Stimulated activated naive CD4-positive, alpha-beta T cell treated with Interleukin-2 at 50 U/mL for 16 hours (primary cell): ENCODE measurements at places on chromosomes 16 and 17.
A peak's percentile ranks its signal among the peaks of the same experiment; 100 is the strongest.

GRCh38 chr17:80474231-80474960 lies 2.0 kb downstream of the NPTX1 start:
- no peak for DNase-seq

DNA sequence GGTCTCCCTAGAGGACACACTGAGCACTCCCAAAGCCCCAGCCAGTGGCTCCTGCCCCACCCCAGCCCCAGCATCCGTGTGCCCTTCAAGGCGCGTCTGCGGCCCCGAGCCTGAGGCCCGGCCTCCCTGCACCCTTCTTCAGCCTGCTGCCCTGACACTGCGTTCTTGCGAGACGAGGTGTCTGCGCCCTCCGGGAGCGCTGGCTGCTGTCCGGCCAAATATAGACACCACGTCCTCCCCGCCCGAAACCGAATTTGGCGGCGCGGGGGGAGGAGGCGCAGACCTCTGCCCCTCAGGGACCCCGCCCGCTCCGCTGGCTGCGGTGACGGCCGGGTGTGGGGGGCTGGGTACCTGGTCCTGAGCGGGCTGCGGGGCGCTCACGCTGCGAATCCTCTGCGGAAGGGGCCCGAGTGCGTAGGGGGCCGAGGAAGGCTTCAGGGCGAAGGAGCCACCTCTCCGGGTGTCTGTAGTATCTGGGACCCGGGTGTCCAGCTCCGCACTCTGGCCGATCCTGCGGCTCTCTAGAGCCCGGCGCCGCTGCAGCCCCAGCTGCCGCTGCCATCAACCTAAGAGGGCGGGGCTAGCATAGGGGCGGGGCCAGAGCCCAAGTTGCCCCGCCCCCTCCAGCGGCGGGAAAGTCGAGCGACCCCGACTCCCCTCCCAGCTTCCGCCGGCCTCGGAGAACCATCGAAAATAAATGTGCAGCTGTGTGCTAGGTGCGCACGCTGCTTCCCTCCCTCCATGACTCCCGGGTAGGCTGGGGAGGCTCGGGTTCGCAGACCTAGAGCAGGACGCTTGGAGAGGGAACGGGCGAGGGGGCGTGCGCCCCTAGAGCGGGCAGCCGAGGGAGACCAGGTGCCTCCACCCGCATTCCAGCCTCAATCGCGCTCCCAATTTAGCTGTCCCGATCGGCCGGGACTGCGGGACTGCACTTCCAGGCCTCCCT lies at the start of gene CORO6:
CORO6 (minus strand) TSS at position 576 of the 946 bp plus-strand sequence. CDS start 1,491 bp downstream, outside the sequence.
- peak; percentile 38 for DNase-seq

DNA sequence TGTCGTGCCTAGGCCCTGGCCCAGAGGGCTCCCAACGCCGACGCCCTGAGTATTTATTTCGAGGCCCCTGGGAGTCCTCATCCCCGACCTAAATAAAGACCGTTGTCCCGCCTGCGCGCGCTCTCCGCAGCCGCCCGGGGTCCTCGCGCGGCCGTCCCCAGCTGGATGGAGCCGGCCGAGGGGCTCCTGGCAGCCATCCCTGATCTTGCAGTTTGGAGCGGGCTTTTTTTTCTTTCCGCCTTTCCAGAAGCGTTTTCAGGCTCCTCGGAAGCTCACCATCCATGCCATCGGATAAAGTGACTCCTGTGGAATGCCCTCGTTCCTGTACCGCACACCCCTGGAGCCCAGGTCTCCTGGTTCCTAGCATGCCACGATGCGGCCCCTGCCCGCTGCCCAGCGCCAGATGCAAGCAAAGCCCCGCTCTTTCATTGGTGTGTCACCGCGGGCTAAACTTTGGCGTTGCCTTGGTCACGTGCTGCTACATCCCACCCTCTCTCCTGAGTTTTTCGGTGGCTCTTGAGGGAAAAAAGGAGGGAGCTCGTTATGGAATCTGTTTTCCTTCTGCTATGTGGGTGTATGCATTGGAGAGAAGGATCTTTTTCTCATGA lies 716 bp downstream of the TMEM94 start:
- DNase-seq, result no peak

- DNase-seq, result no peak
These were observed 269.4 kb downstream of the BCAS3 start for GRCh38 chr17:60947100-60947499.

DNA sequence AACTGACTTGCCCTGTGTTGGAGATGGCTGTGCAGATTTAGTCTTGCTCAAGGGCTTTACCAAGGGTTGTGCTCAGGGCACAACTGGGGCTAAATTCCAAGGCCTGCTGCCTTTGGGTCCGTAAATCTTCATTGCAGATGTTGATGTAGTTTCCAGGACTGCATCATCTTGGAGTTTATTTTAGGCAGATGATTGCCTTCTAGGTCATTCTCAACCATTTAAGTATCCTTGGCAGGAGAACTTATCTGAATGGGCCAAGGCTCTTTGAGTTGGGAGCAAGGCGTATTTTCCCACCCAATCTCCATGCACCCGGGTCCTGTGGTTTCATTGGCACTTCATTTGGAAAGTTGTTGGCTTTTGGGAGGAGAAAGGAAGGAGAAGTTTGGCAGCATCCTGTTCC lies 200.3 kb downstream of the MSI2 start:
- no peak for DNase-seq

DNA sequence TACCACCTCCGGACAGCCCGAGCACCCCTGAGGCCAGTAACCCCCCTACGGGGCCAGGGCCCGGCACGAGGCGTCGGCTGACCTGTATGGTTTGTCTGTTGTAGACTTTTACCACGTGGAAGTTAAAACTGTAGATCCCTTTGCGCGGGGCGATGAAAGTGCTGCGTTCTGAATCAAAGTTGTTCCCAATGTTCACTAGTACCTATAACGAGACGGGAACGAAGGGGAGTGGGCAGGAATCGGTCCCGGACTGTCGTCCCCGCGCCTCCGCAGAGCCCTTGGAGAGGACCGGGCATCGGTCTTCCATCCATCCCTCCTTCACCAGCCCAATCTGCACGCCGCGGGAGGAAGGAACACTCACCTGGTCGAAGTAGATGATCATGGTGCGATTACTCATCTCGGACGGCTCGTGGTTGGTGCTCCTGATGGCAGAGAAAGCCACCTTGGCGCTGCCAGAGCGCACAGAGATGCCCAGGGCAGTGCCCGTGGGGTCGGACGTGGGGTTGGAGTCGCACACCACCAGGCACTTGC lies 732 bp downstream of the CBLN1 start:
- DNase-seq, result no peak

GRCh38 chr16:60310846-60311445 lies 1576.8 kb upstream of the GOT2 start:
- DNase-seq, result no peak

GRCh38 chr17:15742051-15742795 lies 10.1 kb downstream of the TBC1D26 start:
- DNase-seq, result no peak

- DNase-seq, result no peak
These were observed 242.3 kb downstream of the SEC14L1 start for GRCh38 chr17:77382966-77383612.

GRCh38 chr16:81729451-81729850 lies 49.6 kb upstream of the PLCG2 start:
- DNase-seq, result no peak

GRCh38 chr17:38465391-38466345 lies 37.4 kb downstream of the ARHGAP23 start:
- no peak for DNase-seq

DNA sequence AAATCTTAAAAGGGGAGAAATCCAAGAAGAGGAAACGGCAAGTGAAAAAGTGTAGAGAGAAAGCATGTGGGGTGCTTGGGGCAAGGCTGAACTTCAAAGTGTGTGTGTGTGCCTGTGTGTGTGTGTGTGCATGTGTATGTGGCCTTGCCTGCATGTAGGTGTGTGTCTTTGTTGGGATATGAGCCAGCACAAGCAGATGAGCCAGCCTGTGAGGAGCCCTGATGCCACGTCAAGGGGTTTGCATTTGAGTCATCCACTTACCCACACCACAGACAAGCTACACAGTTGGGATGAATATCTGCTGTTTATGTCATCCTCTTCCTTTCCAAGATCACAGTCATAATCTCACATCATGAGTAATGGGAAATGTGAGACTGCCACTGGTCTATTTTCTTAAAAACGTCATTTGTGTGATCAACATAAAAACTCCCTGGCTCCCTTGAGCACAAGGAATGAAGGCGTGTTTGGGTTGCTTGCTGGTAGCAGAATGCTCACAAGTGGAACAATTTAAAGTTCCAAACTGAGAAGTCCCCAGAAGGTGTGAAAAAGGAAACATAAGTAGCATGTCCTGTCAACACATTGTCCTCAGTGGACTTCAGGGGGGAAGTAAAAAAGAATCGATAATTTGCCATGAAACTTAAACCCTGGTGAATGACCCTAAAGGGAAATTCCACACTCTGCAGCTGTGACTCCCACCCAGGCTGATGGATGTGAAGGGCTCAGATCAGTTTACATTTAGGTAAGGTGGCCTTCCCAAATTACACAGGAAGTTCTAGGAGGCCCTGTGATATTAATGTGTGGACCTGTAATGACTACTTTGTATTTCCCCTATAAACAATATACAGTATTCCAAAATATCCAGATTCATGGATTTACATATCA lies 14.7 kb downstream of the KCTD19 start:
- peak; percentile 85 for DNase-seq

GRCh38 chr16:55672471-55672870 lies 16.7 kb downstream of the SLC6A2 start:
- no peak for DNase-seq

DNA sequence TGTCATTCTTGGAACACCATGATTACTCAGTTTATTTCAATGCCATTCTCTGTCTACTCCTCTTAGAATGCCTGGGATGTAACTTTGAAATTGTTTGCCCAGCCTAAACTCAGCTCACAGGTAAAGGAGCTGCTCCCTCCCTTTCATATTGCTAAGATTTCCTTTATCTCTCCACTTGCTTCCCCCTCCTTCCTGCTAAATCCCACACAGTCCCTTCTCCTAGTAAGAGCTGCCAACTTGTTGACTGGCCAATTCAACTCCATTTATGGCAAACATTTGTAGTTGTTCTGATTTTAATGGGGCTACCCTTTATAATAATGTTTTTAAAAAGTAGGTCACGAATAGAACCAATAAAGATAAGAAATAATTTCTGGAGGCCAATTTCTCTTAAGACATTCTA lies 146.1 kb downstream of the SKAP1 start:
- DNase-seq, result no peak

DNA sequence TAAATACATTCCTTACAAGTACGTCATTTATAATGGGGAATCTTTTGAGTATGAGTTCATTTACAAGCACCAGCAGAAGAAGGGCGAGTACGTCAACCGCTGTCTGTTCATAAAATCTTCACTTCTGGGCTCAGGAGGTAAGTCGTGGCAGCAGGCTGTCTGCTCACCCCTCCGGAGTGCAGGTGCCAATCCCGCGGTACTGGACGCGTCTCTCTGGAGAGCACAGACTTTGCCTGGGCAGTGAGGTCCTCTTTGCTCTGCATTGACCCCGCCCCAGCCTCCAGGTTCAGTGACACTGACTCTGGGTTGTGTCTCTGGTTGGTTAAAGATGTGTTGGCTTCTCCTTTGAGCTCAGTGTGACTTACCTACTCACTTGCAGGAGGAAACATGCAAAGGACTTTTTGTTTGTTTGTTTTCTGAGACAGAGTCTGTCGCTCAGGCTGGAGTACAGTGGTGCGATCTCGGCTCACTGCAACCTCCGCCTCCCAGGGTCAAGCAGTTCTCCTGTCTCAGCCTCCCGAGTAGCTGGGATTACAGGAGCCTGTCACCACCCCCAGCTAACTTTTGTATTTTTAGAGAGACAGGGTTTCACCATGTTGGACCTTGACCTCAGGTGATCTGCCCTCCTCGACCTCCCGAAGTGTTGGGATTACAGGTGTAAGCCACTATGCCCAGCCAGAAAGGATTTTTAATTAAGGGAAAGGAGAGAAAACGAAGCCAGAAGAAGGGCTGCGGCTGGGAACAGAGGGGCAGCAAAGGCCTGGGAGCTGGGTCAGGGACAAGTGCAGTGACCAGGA lies 31.2 kb downstream of the RNF213 start:
- DNase-seq, result no peak

DNA sequence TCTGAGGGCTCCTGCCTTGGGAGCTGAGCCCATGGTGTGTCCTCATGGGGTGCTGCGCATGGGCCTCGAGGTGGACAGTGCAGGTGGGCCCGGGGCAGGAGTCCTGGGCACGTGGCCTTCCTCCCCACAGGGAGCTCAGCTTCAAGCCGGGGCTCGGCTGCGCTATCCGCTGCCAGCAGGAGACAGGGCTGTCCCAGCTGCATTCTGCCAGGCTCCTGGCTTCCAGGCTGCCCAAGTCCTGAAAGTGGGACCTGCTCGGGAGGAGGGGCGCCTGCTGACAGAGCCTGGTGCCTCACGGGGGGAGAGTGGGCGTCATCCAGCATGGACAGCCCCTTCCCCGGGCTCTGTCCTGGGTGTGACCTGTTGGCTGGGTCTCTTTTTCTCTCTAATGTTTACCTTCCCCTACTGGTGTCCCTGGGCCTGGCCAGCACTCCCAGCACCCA lies 7.1 kb downstream of the TRAF7 start:
- DNase-seq, result no peak

DNA sequence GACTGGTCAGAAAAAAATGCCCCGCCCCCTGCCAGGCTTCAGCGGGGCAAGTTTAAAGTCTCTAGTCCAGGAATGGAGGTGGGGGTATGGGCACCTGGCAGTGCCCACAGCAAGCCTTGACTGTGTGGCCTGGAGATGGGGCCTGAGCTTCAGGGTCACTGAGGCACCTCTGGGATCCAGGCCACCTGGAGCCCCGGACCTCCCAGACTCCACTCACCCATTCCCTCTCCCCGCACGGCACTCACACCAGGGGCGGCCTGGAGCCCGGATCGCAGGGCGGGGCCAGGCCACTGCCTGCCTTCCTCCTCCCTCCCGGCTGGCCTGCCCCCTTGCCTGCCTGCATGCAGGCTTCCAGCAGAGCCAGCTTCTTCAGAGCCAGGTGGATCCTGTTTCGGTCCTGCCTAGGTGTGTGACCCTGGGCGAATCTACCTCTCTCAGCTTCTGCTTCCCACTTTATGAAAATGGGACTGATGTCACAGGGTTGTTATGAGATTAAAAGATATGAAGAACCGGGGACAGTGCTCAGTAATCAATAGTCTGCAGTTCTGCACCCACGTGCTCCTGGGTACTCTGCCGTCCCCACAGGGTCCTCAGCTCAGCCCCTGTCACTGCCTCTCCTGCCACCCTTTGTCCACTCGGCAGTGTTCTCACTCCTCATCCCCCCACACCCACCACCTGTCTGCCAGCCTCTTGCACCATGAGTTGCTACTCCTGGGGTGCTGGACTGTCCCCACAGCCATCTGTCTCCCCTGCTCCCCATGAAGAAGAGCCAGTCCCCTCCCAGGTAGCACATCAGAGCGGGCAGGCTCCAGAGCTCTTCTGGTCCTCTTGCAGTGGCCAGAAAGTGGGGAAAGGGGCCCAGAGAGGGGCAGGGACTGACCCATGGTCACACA lies 1.2 kb upstream of the TCAP start:
- DNase-seq, result no peak

DNA sequence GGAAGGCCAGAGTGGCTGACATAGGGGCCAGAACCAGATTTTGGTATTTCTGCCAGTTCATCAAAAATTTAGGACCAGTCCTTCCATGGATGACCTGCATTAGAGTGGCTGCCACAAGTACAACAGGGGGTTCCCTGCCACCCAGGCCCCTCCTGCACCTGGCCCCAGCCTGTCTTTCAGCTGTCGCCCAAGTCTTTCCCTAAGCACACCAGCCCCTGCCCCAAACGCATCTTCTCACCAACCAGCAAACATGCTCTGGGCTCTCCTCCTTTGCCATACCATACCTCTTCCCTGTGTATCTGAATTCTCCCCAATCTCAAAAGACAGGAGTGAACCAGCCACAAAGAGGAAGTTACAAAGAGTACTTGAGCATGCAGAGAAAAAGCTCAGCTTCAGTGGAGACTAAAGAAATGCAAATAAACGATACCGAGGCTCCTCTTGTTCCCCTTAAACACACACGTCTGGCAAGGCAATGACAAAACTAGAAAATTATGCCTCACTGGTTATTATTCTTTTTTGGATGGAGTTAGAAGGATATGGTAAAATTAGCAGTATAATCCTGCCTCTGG lies 130.6 kb downstream of the DYNLRB2 start:
- no peak for DNase-seq
